ENCODE measurements at places on chromosomes 4 and X. TPM values are rescaled to one million over a fixed set of nuclear protein-coding genes. Genes with fewer than 3 reads are reported as not detected.

DNA sequence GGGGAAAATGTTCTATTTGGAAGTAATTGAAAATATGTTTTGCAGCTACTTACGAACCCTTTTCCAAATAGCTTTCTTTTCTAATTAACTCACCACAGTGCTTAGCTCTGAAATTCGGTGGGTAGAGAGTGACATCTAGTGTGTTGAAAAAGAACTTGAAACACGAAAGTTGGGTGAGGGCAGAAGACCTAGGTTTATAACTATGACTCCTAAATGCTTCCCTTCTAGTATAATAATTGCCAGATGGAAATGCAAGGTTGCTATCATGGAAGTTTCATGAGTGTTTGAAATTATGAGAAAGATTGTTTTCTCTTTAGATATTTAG, 77.3 kb upstream of the NOCT start:
- peak; percentile 72 for DNase-seq
- H3K4me1 ChIP-seq = no peaks in the 10 kb centered on the region
- H3K36me3 ChIP-seq = no peaks in the 10 kb centered on the region
- no peak overlapping the region for H3K27ac ChIP-seq
- H3K27me3 ChIP-seq = no peaks in the 10 kb centered on the region

DNA sequence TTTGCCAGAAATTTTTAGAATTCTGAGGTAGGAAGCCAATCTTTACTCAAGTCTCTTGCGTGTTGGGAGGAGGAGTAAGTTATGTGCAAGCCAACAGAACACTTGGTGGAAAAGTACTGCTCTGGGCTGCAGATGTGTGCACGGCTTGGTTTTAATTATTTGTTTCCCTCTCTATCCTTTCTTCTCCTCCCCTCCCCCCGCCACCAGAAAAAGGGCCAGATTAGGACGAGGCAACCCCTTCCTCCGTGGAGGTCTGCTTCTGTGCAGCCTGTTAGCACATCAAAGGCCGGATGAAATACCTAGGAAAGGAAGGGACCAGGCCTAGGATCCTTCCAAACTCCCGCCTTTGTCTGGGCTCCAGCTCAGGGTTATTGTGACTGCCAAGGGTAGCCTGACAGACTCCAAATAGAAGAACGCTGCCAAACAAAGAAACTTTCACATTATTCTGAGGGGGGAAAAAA, 1.0 kb upstream of the PGRMC1 start:
- H3K27ac ChIP-seq = no peak overlapping the region
- no peak overlapping the region for H3K4me3 ChIP-seq

DNA sequence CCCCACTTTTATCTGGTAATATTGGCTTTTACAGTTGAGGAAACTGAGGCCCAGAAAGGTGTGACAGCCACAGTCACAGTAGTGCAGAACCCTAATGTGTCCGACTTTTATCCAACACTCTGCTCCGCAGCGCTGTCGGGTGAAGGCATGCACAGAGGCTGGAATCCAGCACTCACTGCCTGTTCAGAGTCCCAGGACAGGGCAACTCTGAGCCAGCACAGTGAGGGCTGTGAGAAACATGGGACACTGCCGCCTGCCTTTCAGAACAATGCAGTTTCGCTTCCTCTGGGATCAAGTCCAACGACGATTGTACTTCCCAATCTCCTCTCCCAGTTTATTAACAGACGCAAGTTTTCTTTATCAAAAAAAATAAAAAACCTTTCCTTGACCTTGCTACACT, 41.9 kb upstream of the PDGFRA start:
- no peak overlapping the region for H3K27ac ChIP-seq
- H3K36me3 ChIP-seq = no peaks in the 10 kb centered on the region
- no peak overlapping the region for H3K4me3 ChIP-seq
- no peaks in the 10 kb centered on the region for H3K27me3 ChIP-seq

DNA sequence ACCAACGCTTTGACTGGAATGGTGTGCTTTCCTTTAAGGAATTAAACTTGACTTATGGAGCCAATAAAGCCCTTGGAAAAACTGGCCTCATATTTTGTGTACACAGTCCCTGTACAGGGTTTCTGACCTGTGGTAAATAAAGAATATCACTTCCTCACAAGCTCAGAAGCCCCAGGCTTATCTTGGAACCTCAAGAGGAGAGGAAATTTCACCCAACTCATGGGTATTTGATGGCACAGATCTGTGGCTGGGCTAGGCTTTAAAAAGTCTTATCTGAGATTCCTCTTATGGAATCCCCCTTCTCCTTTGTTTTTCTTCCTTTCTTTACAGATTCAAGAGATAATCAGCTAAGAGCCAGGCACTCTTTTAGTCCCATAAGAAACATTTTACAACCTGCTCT, 89.3 kb upstream of the USP38 start:
- H3K36me3 ChIP-seq = no peaks in the 10 kb centered on the region
- no peaks in the 10 kb centered on the region for H3K27me3 ChIP-seq
- DNase-seq = no peak
- no peaks in the 10 kb centered on the region for H3K4me1 ChIP-seq

GRCh38 chr4:2076908-2077536, 17.9 kb downstream of the NAT8L start:
- no peak for DNase-seq
- no peaks in the 10 kb centered on the region for H3K4me1 ChIP-seq
- no peak overlapping the region for H3K27ac ChIP-seq
- H3K4me3 ChIP-seq = no peak overlapping the region

- H3K27me3 ChIP-seq = no peaks in the 10 kb centered on the region
- H3K4me1 ChIP-seq = peaks cover 9% of the 10 kb centered on the region
- peak; percentile 18 for DNase-seq
- H3K27ac ChIP-seq = no peak overlapping the region
- H3K36me3 ChIP-seq = peaks cover 21% of the 10 kb centered on the region
Observed at GRCh38 chr4:119540249-119540648, 88.4 kb downstream of the PDE5A start.

DNA sequence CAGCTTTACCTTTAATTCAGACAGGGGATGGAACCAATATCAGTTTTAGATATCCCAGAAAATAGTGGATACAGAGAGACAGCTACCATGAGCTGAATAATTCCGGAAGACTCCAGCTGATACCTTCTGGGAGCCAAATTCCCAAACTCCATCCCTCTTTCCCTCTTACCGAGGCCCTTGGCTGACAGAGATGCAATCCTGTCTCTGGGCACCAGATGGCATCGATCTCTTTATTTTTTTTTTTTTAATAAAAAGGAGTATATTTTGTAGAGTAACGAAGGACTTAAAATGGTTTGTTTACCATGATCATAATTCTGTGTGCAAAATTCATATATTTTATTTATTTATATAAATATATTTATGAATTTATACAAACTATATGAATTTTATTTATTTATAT, 31.0 kb downstream of the RAB40A start:
- no peaks in the 10 kb centered on the region for H3K4me1 ChIP-seq
- no peaks in the 10 kb centered on the region for H3K36me3 ChIP-seq
- no peak overlapping the region for H3K4me3 ChIP-seq
- H3K27ac ChIP-seq = no peak overlapping the region
- no peaks in the 10 kb centered on the region for H3K27me3 ChIP-seq

- no peak overlapping the region for H3K4me3 ChIP-seq
- no peaks in the 10 kb centered on the region for H3K36me3 ChIP-seq
- no peak overlapping the region for H3K27ac ChIP-seq
- no peaks in the 10 kb centered on the region for H3K27me3 ChIP-seq
- H3K4me1 ChIP-seq = no peaks in the 10 kb centered on the region
Observed at GRCh38 chrX:123728016-123728415, 4.8 kb downstream of the THOC2 start.

Gene FGF13
- total RNA-seq = 4.6 TPM

DNA sequence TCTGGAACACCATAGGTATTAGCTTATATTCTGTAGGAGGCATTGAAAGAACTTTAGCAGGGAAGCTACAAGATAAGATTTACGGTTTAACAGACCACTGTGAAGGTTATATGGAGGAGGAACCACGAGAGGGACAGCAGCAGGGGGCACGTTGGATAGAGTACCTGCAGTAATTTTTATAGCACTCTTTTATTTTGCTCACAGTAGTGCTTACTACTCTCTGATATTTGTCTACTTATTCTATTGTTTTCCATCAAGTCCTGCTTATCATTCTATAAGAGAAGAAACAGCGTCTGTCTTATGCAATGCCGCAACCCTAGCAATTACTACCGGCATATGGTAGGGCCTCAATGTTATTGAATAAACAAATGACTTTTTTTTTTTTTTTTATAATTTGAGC, 122.5 kb downstream of the PCDH7 start:
- no peak overlapping the region for H3K27ac ChIP-seq
- no peak overlapping the region for H3K4me3 ChIP-seq
- no peaks in the 10 kb centered on the region for H3K4me1 ChIP-seq
- no peak for DNase-seq
- H3K36me3 ChIP-seq = no peaks in the 10 kb centered on the region

- H3K4me1 ChIP-seq = peaks cover 9% of the 10 kb centered on the region
- no peaks in the 10 kb centered on the region for H3K36me3 ChIP-seq
- H3K27ac ChIP-seq = no peak overlapping the region
- H3K27me3 ChIP-seq = no peaks in the 10 kb centered on the region
- no peak overlapping the region for H3K4me3 ChIP-seq
- peak; percentile 26 for DNase-seq
Observed at GRCh38 chr4:145132511-145133098, 34.5 kb downstream of the ABCE1 start.

GRCh38 chr4:153725831-153726154, 34.0 kb downstream of the RNF175 start:
- H3K4me3 ChIP-seq = no peak overlapping the region
- H3K36me3 ChIP-seq = no peaks in the 10 kb centered on the region
- no peak overlapping the region for H3K27ac ChIP-seq
- H3K27me3 ChIP-seq = no peaks in the 10 kb centered on the region
- DNase-seq = no peak

Gene MTNR1A
- not detected for total RNA-seq

Gene KLF8
- total RNA-seq = 1.0 TPM

GRCh38 chr4:185429660-185430059, 3.9 kb upstream of the UFSP2 start:
- no peak overlapping the region for H3K4me3 ChIP-seq
- H3K36me3 ChIP-seq = no peaks in the 10 kb centered on the region
- peaks cover 2% of the 10 kb centered on the region for H3K4me1 ChIP-seq
- no peaks in the 10 kb centered on the region for H3K27me3 ChIP-seq

GRCh38 chr4:57462843-57463242, 352.7 kb upstream of the IGFBP7 start:
- H3K4me3 ChIP-seq = no peak overlapping the region
- no peak overlapping the region for H3K27ac ChIP-seq
- H3K36me3 ChIP-seq = no peaks in the 10 kb centered on the region
- no peaks in the 10 kb centered on the region for H3K27me3 ChIP-seq
- H3K4me1 ChIP-seq = no peaks in the 10 kb centered on the region

DNA sequence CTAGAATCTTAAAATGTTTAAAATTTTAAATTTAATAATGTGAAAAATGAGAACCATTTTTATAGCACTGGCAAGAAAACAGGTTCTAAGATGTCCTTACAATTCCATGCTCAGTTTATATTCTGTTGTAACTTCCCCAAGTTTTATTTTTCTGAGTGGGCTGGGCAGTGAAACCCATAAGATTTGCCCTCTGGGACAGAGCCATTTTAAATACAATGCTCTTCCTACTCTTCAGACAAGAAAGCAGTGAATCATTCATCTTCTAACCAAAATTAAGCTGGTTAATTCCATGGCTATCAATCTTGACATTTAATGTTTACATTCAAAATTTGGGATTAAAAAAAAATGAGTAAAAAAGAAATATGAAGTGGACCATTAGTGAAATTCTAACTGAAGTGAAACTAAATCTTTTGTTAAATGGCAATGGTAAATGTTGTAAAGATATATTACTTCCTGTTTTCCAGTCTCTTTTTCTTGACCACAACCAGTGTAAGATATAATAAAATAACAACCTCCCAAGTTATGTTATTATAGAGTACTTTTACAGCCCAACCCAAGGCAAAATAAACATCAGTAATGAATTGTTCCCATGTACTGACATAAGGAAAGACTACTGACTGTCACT, 37.2 kb upstream of the PTPN13 start:
- H3K4me3 ChIP-seq = no peak overlapping the region
- H3K27me3 ChIP-seq = no peaks in the 10 kb centered on the region
- H3K27ac ChIP-seq = no peak overlapping the region
- DNase-seq = peak; percentile 12
- no peaks in the 10 kb centered on the region for H3K4me1 ChIP-seq

DNA sequence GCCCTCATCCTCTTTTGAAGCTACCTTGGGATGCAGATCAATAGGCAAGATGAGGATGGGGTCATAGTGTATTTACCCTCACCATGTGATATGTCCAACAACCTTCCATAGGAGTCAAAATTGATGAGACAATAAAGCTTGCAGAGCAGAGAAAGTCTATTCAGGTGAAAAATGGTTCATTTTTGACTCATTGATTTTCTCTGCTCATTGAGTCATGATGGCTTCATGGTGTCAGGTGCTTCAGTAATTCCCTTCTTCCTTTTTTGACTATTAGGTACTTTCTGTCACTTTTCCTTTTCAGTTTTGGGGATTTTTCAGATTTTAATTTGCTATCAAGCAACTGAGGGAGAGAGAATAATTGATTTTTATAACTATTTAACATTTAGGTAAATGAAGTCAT, 55.9 kb upstream of the IL2 start:
- peaks cover 3% of the 10 kb centered on the region for H3K27me3 ChIP-seq
- H3K4me1 ChIP-seq = no peaks in the 10 kb centered on the region
- no peak overlapping the region for H3K27ac ChIP-seq
- no peak for DNase-seq
- no peak overlapping the region for H3K4me3 ChIP-seq
- H3K36me3 ChIP-seq = no peaks in the 10 kb centered on the region

DNA sequence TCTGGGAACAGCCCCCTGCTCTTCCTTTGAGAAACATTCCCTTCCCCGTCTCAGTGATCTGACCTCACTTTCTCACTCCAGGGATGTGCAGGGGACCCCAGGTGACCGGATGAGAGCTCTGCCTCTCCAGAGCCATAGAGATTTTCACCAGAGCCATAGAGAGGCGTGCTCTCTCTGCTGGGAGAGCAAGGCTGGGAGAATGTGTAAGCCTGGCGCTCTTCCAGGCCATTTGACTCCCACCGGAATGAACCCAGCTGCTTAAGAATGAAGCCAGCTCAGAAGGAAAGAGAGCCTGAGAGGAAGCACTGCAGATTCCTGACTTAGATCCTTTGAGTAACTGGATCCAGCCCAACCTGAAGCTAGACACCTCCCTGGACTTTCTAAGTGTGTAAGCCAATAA, 106.4 kb downstream of the DHX15 start:
- H3K27me3 ChIP-seq = peaks cover 5% of the 10 kb centered on the region
- no peaks in the 10 kb centered on the region for H3K4me1 ChIP-seq
- no peak overlapping the region for H3K27ac ChIP-seq

Gene BANK1
- 0.26 TPM for total RNA-seq

- no peak for DNase-seq
- H3K4me3 ChIP-seq = no peak overlapping the region
- H3K27me3 ChIP-seq = no peaks in the 10 kb centered on the region
- no peaks in the 10 kb centered on the region for H3K36me3 ChIP-seq
Observed at GRCh38 chr4:137309424-137309823, 222.9 kb downstream of the PCDH18 start.

Gene CXCL6
- 0.77 TPM for total RNA-seq

Gene ADH6
- not detected for total RNA-seq

Gene VSIG1
- total RNA-seq = not detected

Gene GATA1
- not detected for total RNA-seq

- peak; percentile 49 for DNase-seq
- no peak overlapping the region for H3K4me3 ChIP-seq
- H3K27ac ChIP-seq = no peak overlapping the region
Observed at GRCh38 chr4:165204462-165204830, 2.9 kb upstream of the KLHL2 start.

Measured in fibroblast of lung (primary cell).